NB4 (cell line): ENCODE measurements at places on chromosomes 7 and 10.

DNA sequence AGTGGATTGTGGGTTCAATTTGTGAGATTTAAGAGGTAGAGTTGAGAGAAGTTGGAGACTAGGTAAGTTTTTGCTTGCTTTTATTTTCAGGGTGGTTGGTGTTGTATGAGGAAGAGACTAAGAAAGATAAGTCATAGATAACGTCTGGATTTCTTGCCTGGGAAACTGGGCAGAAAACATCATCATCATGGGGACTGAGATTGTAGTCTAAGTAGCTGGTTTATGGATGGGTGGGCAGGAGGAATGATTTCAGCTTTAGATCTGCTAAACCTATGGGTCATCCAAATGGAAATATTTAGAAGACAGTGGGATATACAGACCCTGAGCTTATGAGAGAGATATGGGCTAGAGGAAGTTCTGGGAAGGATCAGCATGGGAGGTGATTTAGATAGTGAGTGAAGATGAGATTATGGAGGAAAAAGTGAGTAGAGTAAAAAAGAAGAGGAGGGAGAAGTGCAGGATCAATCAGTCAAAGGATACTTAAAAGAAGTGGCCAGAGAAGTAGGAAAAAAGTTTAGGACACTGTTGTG is 169.8 kb downstream of the WNT2 start:
- no peak for DNase-seq

- DNase-seq: no peak
These were observed 5.0 kb downstream of the PRKAR2B start for GRCh38 chr7:107049480-107049879.

DNA sequence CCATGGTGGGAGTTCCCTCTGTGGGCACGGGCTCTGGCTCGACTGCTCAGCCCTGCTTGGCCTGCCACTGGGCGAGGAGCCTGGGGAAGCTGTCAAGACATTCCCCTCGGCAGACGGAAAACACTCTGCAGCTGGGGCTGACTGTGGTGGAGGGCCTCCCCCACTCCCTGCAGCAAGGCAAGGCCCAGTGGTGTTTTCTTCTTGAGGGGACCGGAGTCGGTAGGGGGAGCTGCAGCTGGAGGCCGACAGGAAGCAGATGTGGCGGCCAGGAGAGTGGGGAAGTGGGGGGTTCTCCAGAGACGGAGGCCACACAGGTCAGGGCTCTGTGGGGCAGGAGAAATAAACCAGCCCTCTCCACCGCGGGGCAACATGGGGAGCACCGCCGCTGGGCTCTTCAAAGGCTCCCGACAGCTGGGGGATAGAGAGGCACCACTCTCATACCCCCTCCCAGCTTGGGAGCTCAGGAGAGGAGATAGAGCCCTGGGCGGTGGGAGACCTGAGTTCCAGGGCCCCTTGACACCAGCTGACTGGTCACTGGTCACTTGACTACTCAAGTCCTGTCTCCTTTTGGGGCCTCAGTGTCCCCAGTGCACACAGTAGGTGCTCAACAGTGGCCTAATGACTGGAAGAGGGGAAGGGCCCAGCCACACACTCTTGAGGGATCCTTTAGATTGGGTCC is 43.4 kb downstream of the PPIF start:
- DNase-seq: no peak

- DNase-seq: no peak
These were observed 26.0 kb upstream of the GLI3 start for GRCh38 chr7:42262964-42263363.

GRCh38 chr7:156747718-156748117 is 107.1 kb downstream of the RNF32 start:
- DNase-seq: no peak
